ENCODE measurements at places on chromosomes 5 and 9. TPM values are rescaled to one million over a fixed set of nuclear protein-coding genes. Genes with fewer than 3 reads are reported as not detected.

- no peak for DNase-seq
Observed at GRCh38 chr5:141799507-141800167, 78.6 kb downstream of the PCDH1 start.

- DNase-seq, result no peak
Observed at GRCh38 chr9:121868626-121869025, 217.2 kb downstream of the DAB2IP start.

DNA sequence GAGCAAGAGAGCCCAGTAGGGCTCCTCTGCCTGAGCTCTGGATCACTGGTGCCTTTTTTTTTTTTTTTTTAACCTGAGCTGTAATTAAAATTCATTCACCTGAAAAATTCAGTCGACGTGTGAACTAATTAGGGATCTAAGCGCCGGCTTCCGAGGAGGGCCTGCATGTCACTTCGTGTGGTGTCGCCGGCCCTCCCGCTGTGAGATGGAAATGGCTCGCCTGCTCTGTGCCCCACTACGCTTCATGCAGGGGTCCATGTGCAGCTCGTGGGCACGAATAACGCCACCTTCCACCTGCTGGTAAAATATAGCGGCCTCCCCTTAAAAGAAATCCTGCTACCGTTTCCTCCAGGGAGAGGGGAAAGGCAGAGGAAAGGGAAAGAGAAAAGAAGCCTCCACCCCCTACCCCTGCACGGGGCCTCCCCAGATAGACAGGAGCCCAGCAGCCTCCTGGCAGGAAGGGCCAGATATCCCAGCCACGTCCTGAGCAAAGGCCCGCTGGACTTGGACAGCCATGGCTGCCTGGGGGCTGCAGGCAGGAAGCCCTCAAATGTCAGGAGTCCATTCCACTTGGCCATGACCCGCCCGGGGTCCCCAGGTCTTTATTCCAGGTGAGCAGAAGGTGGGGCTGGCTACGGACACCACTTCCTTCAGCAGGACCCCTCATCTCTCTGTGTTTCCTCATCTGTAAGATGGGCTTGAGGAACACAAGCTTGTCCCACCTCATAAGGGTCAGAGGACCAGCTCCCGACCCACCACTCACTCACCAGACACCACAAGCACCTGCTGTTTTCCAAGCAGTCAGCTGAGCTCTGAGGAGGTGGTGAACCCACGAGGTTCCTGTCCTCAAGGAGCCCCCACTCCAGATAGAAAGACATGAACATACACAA lies 38.2 kb upstream of the ZNF354A start:
- no peak for DNase-seq

GRCh38 chr5:81147886-81148571 lies 85.1 kb upstream of the CKMT2 start:
- no peak for DNase-seq

- no peak for DNase-seq
Observed at GRCh38 chr5:10248378-10249260, 1.1 kb downstream of the ATPSCKMT start.

GRCh38 chr5:178213003-178213461 lies 8.7 kb downstream of the HNRNPAB start:
- no peak for DNase-seq

Gene EPB41L4B
- not detected for total RNA-seq

Data from activated CD8-positive, alpha-beta T cell treated with anti-CD3 and anti-CD28 coated beads, Interleukin-2, amount 10 ng/mL, durations not matched to agents 7 days and 5 days (primary cell).